ENCODE measurements at places on chromosomes 4 and X.
A peak's percentile ranks its signal among the peaks of the same experiment; 100 is the strongest.

GRCh38 chrX:71282514-71283402 is 677 bp upstream of the NONO start:
- no peak for DNase-seq

GRCh38 chr4:67393699-67394281 is 151.5 kb downstream of the CENPC start:
- DNase-seq: peak; percentile 33

- no peak for DNase-seq
Measured at GRCh38 chr4:27000820-27001219, 140.2 kb downstream of the STIM2 start.

- no peak for DNase-seq
Measured at GRCh38 chr4:125331116-125331515, 16.4 kb downstream of the FAT4 start.

DNA sequence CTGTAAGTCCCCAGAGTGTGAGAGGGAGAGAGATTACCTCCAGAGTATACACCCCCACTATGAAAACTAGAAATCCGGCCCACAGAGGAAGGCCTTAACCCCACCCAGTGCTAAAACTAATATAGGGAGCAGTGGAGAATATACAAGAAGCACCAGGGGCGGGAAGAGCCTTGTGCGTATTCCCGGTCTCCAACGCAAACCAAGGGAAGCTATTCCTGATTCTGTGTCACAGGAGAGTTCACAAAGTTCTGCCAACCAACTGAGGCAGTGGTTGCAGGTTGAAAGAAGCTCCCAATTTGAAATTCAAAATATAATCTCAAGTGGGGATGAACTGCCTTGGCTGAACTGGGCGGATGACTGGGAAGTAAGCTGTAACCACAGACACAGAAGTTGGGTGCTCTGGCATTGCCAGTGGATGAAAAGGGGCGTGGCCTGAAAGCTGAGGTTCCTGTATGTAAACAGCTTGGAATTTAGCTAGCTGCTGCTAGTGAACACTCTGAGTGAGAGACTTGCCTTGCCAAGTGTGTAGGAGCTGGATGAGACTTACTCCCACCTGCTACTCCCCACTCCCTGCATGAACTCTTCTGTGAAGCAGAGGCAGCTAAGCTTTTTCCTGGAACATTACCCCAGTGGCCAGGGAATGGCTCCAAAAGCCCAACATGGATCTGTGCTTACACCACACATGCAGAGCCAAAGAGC is 32.7 kb downstream of the ELF2 start:
- no peak for DNase-seq

- DNase-seq: no peak
Measured at GRCh38 chrX:52034211-52034610, 34.8 kb downstream of the MAGED4B start.

DNA sequence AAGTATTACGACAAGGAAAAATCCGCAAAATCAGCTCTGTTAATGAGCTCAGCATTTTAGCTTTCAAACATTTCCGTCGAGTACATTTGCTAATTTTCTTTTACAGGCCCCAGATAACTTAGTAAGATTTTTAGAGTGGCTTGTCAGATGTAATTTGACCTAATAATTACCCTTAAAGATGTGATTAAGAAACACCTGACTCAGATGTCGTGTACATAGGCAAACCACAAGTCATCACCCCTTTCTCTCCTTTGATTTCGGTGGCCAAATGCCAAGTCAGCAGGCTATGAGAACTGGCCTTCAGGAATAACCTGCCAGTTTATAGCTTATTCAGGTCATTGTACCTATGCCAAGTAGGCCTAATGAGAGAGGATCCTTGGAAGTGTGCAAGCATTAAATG is 369.6 kb downstream of the PCDH7 start:
- no peak for DNase-seq

DNA sequence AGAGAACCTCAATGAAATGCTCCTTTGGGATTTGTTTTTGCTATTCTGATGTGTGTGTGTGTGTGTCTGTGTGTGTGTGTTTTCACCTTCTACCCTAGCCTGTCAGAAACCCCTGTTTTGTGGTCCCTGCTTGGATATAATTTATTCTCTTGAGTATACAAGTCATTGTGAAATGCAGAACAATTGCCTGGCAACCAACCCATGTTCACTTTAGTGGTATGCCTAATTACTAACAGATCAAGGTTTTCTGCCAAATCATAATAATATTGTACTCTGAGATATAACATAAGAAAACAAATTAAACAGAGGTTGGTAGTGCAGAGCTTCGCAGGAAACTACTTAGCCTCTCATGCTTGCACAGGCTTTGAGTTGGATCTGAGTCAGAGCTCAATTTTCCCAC is 7.0 kb upstream of the TET2 start:
- no peak for DNase-seq

DNA sequence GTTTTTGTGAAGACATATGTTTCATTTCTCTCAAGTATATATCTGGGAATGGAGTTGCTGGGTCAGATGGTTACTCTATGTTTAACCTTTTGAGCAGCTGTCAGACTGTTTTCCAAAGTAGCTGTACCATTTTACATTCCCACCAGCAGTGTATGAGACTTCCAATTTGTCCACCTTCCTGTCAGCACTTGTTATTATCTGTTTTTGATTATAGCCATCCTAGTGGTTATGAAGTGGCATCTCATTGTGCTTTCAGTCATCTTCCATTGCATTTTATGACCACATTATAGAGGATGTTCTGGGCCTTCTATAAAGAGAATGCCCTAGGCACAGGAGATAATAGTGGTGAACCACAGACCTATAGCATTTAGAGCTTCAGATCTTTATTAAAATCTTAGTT is 39.2 kb downstream of the CLCN4 start:
- no peak for DNase-seq

DNA sequence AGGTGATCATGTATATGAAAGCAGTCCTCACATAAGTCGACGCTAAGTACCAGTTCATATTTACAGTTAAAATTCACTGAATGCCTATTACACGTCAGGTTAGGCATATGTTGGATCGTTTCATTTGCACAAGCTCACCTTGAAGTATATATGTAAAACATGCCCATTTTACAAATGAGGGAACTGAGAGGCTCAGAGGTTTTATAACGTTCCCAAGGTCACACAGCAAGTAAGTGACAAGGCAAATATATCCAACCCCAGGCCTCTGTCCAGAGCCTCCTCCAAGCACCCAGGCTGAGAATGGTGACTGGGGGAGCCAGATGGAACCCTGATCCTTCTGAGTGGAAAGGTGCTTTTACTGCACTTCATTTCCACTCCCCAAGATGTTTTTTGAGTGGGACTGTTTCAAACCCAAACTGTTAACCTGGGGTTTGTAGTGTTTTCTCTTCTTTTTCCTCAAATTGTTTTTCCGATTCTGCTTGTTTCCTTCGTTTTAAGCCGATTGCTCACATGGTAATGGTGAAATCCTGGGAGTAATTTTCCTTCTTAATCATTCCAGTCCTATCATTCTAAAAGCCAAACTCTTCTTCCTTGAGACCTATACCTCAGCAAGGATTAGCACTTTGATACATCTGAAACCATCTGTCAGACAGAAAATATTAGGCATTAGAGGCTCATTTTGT is 791 bp downstream of the SMIM20 start:
- DNase-seq: no peak

DNA sequence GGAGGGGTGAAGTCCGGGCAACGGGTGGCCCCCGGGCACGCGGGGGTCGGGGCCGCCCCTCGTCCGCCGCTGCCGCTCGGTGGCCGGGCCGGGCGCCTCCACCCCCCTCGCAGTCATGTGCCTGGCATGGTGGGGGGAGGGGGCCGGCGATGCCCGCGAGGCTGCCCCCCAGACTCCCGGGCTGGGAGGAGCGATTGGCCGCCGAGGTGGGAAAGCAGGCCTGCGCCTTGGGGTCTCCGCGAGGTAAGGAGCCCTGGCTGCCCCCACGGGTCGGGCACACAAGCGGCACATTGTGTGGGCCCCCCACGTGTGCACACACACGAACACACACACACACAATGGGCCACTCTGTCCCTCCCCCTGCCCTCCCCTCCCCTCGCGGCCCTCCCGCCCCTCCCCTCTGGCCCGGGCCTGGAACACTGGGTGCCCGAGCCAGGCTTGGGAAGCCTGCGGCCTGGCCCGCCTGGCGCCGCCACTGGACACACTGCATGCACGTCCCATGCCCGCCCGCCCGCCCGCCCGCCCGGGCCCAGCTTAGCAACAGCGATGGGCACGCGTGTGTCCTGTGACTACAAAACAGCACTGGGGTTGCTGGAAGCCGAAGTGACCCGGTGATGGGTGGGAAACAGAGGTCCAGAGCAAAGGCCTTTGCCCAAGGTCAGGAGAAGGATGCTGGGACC is 1.3 kb downstream of the SLC6A8 start:
- DNase-seq: no peak

- no peak for DNase-seq
Measured at GRCh38 chr4:108111781-108112180, 57.0 kb downstream of the LEF1 start.

GRCh38 chrX:35842674-35843073 is 44.5 kb downstream of the MAGEB16 start:
- no peak for DNase-seq

GRCh38 chr4:3445111-3445820 is 3.5 kb downstream of the HGFAC start:
- no peak for DNase-seq

DNA sequence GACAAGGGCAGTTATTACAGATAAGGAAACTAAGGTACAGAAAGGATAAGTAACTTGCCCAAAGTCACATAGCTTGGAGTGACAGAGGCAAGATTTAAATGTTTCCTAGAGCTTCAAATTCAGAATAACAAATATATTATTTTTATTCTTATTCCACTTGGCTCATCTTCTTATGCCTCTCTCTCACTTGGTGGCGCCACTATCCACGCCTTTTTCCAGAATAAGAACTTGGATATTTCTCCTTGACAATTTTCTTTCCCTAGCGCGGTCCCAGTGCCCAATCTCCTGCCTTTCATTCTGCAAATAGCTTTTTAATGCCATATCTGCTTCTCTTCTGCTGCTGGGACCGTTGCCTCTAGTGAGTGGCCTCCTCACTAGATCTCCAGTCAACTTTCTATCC is 78.5 kb downstream of the MSN start:
- DNase-seq: no peak

Data from CD4-positive, alpha-beta T cell treated with Interleukin-17A for 4 hours (primary cell).